ENCODE measurements at places on chromosomes 13 and 19. TPM values are rescaled to one million over a fixed set of nuclear protein-coding genes. Genes with fewer than 3 reads are reported as not detected.

- H3K36me3 ChIP-seq, result no peaks in the 10 kb centered on the region
- H3K27me3 ChIP-seq, result no peaks in the 10 kb centered on the region
- H3K4me1 ChIP-seq, result peaks cover 10% of the 10 kb centered on the region
- no peak overlapping the region for H3K27ac ChIP-seq
Measured at GRCh38 chr19:20247016-20247683, 80.1 kb downstream of the ZNF486 start.

The DCT gene
- 0.28 TPM for total RNA-seq

- no peaks in the 10 kb centered on the region for H3K4me1 ChIP-seq
- no peak overlapping the region for H3K4me3 ChIP-seq
- H3K27ac ChIP-seq, result no peak overlapping the region
- H3K36me3 ChIP-seq, result no peaks in the 10 kb centered on the region
Measured at GRCh38 chr13:33125821-33126570, 109.8 kb downstream of the KL start.

The ABCA7 gene
- total RNA-seq, result 73.3 TPM

- DNase-seq, result no peak
- no peak overlapping the region for H3K27ac ChIP-seq
- H3K4me3 ChIP-seq, result no peak overlapping the region
- no peaks in the 10 kb centered on the region for H3K4me1 ChIP-seq
- no peaks in the 10 kb centered on the region for H3K36me3 ChIP-seq
Measured at GRCh38 chr13:34578917-34579316, 363.2 kb upstream of the NBEA start.

The CGB1 gene
- total RNA-seq, result not detected

GRCh38 chr13:106186366-106187030 lies 349.0 kb downstream of the EFNB2 start:
- DNase-seq, result no peak
- no peaks in the 10 kb centered on the region for H3K36me3 ChIP-seq
- no peak overlapping the region for H3K27ac ChIP-seq
- H3K4me3 ChIP-seq, result no peak overlapping the region
- no peaks in the 10 kb centered on the region for H3K27me3 ChIP-seq

DNA sequence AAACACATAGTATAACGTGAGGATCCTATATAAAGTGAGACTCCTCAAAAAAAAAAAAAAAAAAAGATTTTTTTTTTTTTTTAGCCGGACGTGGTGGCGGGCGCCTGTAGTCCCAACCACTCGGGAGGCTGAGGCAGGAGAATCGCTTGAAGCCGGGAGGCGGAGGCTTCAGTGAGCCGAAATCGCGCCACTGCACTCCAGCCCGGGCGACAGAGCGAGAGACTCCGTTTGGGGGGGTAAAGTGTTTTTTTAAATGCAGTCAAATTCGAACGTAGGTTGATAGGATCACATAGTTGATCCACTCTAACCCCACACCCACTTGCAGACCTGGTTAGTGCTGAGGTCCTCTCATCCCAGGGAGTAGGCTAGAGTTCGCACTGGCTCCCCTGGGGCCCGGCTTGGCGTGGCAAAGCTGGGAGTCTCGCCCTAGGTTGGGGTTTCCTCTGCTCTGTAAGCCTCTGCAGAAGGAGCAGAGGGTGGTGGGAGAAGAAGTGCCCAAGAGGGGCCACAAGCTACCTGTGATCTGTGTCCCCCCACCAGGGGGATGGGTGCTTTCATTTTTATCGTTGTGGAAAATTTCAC lies 6.5 kb downstream of the RNF225 start:
- peak overlapping the region; percentile 76 for H3K4me3 ChIP-seq
- H3K4me1 ChIP-seq, result peaks cover 17% of the 10 kb centered on the region
- peaks cover 10% of the 10 kb centered on the region for H3K27me3 ChIP-seq
- peak overlapping the region; percentile 98 for H3K27ac ChIP-seq
- no peaks in the 10 kb centered on the region for H3K36me3 ChIP-seq

- no peaks in the 10 kb centered on the region for H3K36me3 ChIP-seq
- H3K27me3 ChIP-seq, result no peaks in the 10 kb centered on the region
- no peak overlapping the region for H3K27ac ChIP-seq
- no peaks in the 10 kb centered on the region for H3K4me1 ChIP-seq
- H3K4me3 ChIP-seq, result no peak overlapping the region
Measured at GRCh38 chr13:96792736-96793403, 201.4 kb downstream of the OXGR1 start.

The NDFIP2 gene
- 2.6 TPM for total RNA-seq

DNA sequence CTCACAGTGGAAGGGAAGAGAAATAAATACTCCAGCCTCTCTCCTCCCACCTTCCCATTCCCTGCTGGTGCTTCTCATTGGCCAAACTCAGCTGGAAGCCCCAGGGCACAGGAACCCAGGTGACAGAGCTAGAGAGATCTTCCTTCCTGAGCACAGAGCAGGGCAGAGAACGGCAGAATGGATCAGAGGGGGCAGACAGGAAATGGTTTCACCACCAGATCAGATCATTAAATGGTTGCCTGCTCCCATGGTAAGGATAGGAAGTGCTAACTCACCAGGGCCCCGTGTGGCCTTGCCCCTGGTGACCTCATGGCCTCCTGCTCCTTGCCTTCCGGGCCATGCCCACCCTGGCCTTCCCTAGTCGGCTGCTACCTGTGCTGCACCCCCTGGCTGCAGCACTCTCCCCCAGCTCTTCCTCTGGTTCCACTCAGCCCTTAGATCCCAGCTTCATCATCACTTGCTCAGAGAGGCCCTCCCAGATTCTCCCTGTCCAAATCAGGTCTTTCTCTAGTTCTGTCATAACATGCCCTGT lies 108.7 kb downstream of the DPF1 start:
- no peak for DNase-seq
- H3K4me1 ChIP-seq, result no peaks in the 10 kb centered on the region
- H3K4me3 ChIP-seq, result no peak overlapping the region
- no peak overlapping the region for H3K27ac ChIP-seq
- no peaks in the 10 kb centered on the region for H3K27me3 ChIP-seq
- H3K36me3 ChIP-seq, result peaks cover 27% of the 10 kb centered on the region

The DKKL1 gene
- not detected for total RNA-seq

DNA sequence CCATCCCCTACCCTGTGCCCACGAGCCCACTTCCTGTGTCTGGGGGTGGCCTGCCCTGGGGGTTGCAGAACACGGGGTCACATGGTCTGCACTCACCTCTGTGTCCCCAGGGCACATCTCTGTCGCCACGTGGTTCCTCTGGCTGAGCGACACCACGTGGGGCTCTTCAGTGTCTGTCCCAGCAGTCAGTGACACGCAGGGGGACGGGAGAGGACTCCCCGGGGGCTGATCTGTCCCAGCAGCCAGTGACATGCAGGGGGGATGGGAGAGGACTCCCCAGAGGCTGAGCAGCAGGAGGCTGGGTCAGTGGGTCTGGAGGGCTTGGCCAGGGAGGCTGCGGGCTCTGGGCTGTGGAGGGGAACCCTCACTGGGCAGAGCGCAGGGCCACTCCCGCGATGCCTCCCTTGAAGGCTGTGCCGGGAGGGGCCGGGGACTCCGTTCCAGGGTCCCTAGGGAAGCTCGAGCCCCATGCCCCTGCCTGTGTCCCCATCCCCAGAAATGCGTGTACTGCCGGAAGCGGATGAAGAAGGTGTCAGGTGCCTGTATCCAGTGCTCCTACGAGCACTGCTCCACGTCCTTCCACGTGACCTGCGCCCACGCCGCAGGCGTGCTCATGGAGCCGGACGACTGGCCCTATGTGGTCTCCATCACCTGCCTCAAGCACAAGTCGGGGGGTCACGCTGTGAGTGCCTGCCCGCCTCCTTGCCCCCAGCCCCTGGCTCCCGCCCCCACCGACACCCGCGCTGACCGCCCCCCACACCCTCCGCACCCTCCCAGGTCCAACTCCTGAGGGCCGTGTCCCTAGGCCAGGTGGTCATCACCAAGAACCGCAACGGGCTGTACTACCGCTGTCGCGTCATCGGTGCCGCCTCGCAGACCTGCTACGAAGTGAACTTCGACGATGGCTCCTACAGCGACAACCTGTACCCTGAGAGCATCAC lies 174.8 kb downstream of the KDM4B start:
- no peaks in the 10 kb centered on the region for H3K27me3 ChIP-seq
- DNase-seq, result no peak
- no peak overlapping the region for H3K4me3 ChIP-seq
- peaks cover 48% of the 10 kb centered on the region for H3K4me1 ChIP-seq
- H3K27ac ChIP-seq, result no peak overlapping the region

DNA sequence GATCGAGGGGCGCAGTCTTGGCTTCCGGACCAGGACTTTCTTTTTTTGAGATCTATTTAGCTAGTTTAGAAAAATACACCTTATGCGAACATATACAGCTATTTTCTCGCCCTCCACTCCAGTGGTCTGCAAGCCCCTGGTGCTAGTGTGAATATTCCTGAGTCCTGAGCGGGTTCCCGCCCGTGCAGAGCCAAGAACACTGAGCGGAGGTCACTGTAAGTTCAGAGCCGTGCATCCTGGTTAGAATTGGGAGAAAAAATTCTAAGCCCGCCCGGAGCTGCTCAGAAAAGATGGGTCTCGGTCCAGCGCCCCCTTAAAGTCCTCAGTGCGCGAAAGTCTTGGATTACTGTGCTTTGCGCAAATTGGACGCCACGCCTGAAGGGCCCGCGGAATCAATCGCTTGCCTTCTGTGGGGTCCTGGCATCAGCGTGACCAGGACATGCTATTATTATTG lies 117.7 kb downstream of the KCNRG start:
- DNase-seq, result no peak
- H3K27me3 ChIP-seq, result peaks cover 60% of the 10 kb centered on the region
- peaks cover 36% of the 10 kb centered on the region for H3K4me1 ChIP-seq
- no peaks in the 10 kb centered on the region for H3K36me3 ChIP-seq
- no peak overlapping the region for H3K4me3 ChIP-seq

DNA sequence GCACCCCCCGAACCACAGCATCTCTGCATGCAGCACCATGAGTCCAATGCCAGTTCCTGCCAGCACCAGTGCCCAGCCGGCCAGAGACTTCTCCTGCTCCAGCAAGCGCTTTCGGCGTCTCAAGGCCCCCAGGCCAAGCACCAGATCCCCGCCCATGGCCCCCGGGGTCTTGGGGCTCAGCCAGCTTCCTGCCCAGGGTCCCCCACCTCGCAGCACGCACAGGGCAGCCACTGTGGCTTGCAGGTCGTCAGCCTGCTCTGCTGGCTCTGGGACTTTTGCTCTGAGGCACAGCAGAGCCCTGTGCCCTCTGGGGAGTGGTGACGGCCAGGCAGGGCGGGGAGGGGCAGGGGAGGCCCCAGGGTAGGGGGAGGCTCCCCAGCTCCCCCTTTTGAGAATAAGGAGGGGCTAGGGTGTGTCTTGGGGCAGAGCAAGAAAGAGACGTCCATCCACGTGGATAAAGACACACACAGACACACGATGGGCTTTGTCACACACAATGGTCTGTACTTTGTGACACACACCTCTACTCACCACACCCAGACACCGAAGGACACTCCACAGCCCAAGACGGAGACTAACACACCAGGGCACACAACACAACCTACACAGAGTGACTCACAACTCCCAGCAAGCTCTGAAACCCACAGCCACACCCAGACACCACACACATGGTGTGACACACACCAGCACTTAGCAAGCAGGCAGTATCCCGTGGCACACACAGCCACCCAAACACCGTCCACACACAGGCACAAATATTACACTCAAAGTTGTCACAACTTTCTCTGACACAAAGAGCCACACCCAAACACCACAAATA lies at the start of gene KCNN4:
Gene KCNN4 (minus strand): TSS at position 268 of the 820 bp plus-strand sequence. CDS start 112 bp downstream, at position 156.
- DNase-seq, result peak; percentile 69
- peak within 1 kb of the TSS; percentile 47 for H3K27ac ChIP-seq
- no peaks in the 10 kb centered on the region for H3K36me3 ChIP-seq
- H3K4me3 ChIP-seq, result peak within 1 kb of the TSS; percentile 39

GRCh38 chr13:33188093-33188882 lies 97.3 kb downstream of the STARD13 start:
- no peaks in the 10 kb centered on the region for H3K27me3 ChIP-seq
- no peak overlapping the region for H3K4me3 ChIP-seq
- H3K4me1 ChIP-seq, result no peaks in the 10 kb centered on the region
- no peak for DNase-seq
- H3K27ac ChIP-seq, result no peak overlapping the region

DNA sequence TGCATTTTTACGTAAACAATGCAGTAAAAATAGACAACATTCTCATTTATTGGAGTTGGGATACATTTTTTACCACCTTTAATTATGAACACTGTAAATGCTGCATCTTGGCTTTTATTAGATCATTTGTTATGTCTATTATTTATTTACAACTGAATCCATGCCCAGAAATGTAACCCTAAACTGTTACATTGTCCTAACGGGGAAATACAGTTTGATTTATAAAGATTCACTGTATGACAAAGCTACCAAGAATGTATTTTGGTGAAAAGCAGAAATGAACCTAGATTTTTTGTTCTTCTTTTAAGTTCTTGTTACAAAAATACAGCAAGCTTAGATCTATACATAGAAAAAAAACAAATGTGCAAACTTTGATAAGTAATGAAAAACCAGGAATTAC lies 1.1 kb downstream of the METTL21C start:
- H3K27me3 ChIP-seq, result no peaks in the 10 kb centered on the region
- no peak overlapping the region for H3K4me3 ChIP-seq
- H3K4me1 ChIP-seq, result no peaks in the 10 kb centered on the region
- no peaks in the 10 kb centered on the region for H3K36me3 ChIP-seq
- no peak overlapping the region for H3K27ac ChIP-seq
- DNase-seq, result no peak

DNA sequence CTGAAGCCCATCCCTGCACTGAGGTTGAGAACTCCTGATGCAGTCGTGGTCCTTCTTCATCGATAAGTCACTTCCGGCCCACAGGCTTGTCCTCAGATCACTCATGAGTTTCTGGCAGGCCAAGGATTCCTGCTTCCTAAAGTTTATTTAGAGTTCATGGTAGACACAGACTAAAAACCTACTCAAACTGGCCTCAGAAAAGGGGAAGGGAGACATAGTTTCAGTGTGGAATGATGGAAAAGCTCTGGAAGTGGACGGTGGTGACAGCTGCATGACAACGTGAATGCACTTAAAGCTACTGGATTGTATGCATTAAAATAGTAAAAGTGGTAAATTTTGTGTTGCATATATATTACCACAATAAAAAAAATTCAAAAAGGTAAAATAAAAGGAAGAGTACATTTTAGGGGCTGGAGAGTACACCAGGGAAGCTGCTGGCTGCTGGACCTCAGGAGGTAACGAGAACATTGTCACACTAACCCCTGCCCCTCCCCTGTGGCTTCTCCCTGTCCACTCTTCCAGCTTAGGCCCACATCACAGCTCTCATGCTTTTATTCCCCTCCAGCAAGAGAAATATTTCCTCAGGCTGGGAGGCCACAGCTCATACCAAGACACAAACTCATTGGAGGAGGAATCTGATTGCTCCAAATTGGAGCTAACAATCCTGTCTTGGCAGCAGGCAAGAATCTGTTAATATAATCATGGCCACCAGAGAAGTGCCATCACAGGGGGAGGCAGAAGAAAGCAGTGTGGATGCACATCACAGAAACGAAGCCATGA lies 741.0 kb downstream of the UQCRFS1 start:
- no peak overlapping the region for H3K4me3 ChIP-seq
- peaks cover 44% of the 10 kb centered on the region for H3K4me1 ChIP-seq
- no peak overlapping the region for H3K27ac ChIP-seq
